Vagina (tissue), 2 donors: ENCODE measurements at places on chromosomes 13 and 19. TPM values are rescaled to one million over a fixed set of nuclear protein-coding genes. Genes with fewer than 3 reads are reported as not detected.

The ZNF208 gene
- total RNA-seq: 5.6 TPM

The MBD3L2 gene
- total RNA-seq: not detected

- H3K27me3 ChIP-seq: no peaks in the 10 kb centered on the region
- H3K4me3 ChIP-seq: no peak overlapping the region
- DNase-seq: no peak
- peaks cover 30% of the 10 kb centered on the region for H3K4me1 ChIP-seq
- no peaks in the 10 kb centered on the region for H3K36me3 ChIP-seq
Measured at GRCh38 chr19:48484931-48485612, 15.9 kb downstream of the CYTH2 start.

The ACTMAP gene
- total RNA-seq: 2.2 TPM

The PIK3R2 gene
- total RNA-seq: 24.8 TPM

DNA sequence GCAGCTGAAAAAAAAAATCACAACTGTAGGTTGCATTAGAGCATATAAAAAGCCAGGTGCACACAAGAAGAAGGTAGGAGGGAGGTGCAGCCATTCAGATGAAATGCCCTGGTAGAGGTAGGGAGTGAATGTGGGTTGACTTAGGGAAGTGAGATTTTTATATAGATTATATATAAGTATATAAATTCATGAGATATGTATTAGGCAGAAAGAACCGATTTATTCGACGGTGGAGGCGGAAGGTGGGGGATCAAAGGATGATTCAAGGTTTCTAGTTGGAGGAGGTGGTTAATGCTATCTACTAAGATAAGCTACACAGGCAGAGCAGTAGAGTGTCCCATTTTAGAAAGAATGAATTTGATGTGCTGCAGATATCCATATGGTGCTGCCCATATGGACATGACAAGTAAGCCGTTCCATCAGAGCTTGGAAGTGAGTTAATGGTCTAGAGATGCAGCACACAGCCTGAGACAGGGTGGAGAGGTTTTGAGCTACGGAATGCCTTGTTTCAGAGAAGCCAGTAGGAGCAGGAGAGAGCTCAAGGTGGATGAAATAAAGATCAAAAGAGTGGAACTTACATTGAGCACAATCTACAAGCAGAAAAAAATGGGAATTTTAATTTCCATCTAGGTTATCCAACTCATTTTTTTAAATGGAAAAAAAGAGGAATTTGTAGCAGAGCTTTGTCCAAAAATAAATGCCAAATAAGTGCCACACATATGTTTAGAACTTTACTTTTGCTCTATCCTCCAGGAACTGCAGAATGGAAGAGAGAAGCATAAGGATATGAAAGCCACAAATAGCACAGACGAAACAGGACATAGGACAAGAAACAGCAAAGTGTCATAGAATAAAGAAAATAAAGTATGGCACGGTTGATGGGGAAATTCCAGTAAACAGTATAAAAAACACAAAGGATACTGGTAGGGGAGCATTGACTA, 177.3 kb downstream of the PCDH9 start:
- H3K27ac ChIP-seq: no peak overlapping the region
- DNase-seq: no peak
- H3K27me3 ChIP-seq: no peaks in the 10 kb centered on the region
- H3K4me3 ChIP-seq: no peak overlapping the region
- H3K36me3 ChIP-seq: no peaks in the 10 kb centered on the region

The CYP4F8 gene
- total RNA-seq: 0.98 TPM

DNA sequence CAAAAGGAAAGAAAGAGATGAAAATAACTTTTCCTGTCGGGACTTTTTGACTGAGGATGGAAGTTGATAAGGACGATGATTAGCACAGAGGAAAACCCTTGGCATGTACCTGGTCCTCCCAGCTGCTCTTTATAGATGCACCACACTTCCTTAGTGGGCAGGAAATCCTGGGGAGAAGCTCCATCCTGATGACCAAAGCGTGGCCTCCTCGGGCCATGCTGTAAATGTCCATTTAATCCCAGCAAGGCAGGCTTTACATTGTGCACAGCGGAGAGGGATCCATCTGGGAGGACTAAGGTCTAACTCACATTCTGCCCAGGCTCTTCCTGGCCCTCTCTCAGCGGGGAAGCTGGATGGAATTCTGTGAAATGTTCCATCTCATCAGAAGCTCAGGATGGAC, 113.5 kb downstream of the COL4A2 start:
- no peak overlapping the region for H3K27ac ChIP-seq
- no peak for DNase-seq
- H3K27me3 ChIP-seq: no peaks in the 10 kb centered on the region
- H3K36me3 ChIP-seq: no peaks in the 10 kb centered on the region

DNA sequence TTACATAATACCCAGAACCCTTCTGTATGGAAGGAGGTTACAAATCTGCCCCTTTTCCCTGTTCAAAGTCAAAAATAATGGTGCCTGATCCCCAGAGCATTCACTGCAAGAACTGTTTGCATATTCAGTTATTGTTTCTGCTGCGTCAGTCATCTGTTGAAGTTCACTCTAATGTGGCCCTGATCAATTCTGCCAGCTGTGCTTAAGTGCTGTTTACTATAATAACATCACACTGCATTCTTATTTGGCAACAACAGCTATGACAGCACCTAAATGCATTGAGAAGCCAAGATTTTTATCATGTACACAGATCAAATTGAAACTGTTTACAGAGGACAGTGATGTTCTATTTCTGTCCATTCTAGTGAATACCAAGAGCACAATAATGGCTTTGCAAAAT, 115.9 kb downstream of the DACH1 start:
- H3K27ac ChIP-seq: no peak overlapping the region
- H3K4me1 ChIP-seq: no peaks in the 10 kb centered on the region
- H3K4me3 ChIP-seq: no peak overlapping the region

GRCh38 chr13:87122551-87122950, 548.6 kb upstream of the SLITRK5 start:
- DNase-seq: no peak
- no peaks in the 10 kb centered on the region for H3K4me1 ChIP-seq
- no peak overlapping the region for H3K27ac ChIP-seq
- H3K36me3 ChIP-seq: no peaks in the 10 kb centered on the region

- H3K27me3 ChIP-seq: no peaks in the 10 kb centered on the region
- H3K4me3 ChIP-seq: no peak overlapping the region
- H3K36me3 ChIP-seq: no peaks in the 10 kb centered on the region
- DNase-seq: no peak
- H3K4me1 ChIP-seq: no peaks in the 10 kb centered on the region
Measured at GRCh38 chr13:26344980-26345379, 91.1 kb downstream of the CDK8 start.

GRCh38 chr13:19181021-19181620, 503 bp downstream of the TUBA3C start:
- H3K4me1 ChIP-seq: no peaks in the 10 kb centered on the region
- DNase-seq: no peak
- H3K4me3 ChIP-seq: no peak overlapping the region
- H3K36me3 ChIP-seq: no peaks in the 10 kb centered on the region

GRCh38 chr13:98451676-98452470, 125.0 kb downstream of the STK24 start:
- H3K4me3 ChIP-seq: no peak overlapping the region
- peaks cover 74% of the 10 kb centered on the region for H3K4me1 ChIP-seq
- no peaks in the 10 kb centered on the region for H3K27me3 ChIP-seq
- H3K36me3 ChIP-seq: no peaks in the 10 kb centered on the region

The BCL2L12 gene
- 14.7 TPM for total RNA-seq

The ZNF814 gene
- 13.3 TPM for total RNA-seq

The TMEM221 gene
- total RNA-seq: 0.49 TPM

- peak overlapping the region; percentile 82 for H3K4me3 ChIP-seq
- H3K36me3 ChIP-seq: no peaks in the 10 kb centered on the region
- H3K4me1 ChIP-seq: peaks cover 17% of the 10 kb centered on the region
Measured at GRCh38 chr19:56314018-56314380, 640 bp downstream of the ZSCAN5A start.

DNA sequence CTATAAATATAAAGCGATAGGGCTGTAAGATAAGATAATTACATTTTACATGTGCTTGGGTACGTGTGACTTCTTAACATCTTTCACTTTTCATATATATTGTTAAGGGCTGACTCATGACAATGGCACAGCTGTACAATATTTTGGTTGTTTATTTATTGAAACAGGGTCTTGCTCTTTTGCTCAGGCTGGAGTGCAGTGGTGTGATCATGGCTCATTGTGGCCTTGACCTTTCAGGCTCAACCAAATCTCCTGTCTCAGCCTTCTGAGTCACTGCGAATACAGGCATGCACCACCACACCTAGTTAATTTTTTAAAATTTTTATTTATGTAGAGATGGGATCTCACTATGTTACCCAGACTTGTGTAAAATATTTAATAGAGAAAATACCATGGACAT, 2532.4 kb upstream of the PCDH20 start:
- no peaks in the 10 kb centered on the region for H3K4me1 ChIP-seq
- no peak for DNase-seq
- H3K36me3 ChIP-seq: no peaks in the 10 kb centered on the region
- no peak overlapping the region for H3K4me3 ChIP-seq

The OR7G1 gene
- total RNA-seq: not detected

DNA sequence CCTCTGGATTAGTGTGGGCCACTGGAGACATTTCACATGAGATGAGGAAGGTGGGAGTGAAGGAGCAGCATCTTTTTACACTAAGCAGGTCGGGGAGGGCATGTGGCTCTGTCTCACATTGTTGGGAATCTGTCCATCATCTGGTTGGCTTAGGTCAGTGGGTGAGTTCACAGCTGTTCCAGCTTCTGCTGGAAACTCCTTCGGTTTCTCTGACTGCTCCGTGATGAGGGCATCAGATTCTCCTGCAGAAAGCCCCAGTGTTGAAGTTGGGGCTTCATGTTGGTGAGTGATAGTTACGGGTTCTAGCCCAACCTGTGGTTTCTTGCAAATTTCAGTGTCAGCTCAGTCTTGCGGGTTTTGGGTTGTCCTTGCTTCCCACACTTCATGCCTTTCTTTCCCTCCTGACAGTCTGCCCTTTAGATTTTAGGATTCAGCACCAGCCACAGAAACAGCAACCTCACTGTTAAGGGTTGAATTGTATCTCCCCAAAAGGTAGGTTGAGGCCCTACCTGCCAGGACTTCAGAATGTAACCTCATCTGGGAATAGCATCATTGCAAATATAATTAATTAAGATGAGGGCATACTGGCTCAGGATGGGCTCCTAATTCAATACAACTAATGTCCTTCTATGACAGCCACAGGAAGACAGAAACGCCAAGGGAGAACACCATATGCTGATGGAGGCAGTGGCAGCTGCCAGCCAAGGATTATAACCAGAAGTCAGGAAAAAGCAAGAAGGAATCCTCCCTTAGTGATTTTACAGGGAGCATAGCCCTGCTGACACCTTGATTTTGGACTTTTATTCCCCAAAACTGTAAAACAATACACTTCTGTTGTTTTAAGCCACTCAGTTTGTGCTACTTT, 7.6 kb upstream of the ALOX5AP start:
- H3K27ac ChIP-seq: no peak overlapping the region
- DNase-seq: no peak
- no peak overlapping the region for H3K4me3 ChIP-seq

- no peak for DNase-seq
- no peak overlapping the region for H3K27ac ChIP-seq
- H3K4me3 ChIP-seq: no peak overlapping the region
- no peaks in the 10 kb centered on the region for H3K36me3 ChIP-seq
- peaks cover 6% of the 10 kb centered on the region for H3K4me1 ChIP-seq
Measured at GRCh38 chr13:94236872-94237271, 242.6 kb downstream of the DCT start.

DNA sequence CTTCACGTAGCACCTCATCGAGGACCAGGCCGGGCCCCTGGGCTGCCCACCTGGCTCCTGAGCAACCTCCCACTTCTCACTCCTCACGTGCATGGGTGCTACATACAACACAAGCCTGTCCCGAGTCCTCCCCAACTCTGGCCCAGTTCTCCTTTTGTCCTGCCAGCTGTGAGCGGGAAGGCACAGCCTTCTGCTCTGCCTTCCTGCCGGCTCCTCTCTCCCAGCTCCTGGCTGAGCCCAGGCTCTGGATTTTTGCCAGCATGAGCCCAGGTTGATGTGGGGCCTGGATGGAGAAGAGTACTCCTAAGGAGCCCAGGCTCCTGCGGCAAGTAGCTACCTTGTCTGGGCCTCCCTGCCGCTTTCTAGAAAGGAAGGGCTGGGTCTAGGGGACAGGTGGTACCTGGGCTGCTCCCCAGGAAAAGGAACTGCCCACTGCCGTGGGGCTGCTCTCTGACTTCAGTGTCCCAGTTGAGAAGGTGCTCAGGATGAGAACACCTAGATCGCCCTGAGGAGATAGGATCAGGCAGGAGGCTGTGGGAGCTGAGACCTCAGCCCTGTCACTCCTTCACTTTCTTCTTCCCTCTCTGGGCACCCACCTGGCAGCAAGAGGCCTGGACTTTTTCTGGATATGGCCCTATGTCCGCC, 23.6 kb downstream of the LYL1 start:
- H3K4me3 ChIP-seq: no peak overlapping the region
- H3K36me3 ChIP-seq: no peaks in the 10 kb centered on the region
- H3K27me3 ChIP-seq: no peaks in the 10 kb centered on the region
- peak overlapping the region; percentile 77 for H3K27ac ChIP-seq
- peaks cover 74% of the 10 kb centered on the region for H3K4me1 ChIP-seq

DNA sequence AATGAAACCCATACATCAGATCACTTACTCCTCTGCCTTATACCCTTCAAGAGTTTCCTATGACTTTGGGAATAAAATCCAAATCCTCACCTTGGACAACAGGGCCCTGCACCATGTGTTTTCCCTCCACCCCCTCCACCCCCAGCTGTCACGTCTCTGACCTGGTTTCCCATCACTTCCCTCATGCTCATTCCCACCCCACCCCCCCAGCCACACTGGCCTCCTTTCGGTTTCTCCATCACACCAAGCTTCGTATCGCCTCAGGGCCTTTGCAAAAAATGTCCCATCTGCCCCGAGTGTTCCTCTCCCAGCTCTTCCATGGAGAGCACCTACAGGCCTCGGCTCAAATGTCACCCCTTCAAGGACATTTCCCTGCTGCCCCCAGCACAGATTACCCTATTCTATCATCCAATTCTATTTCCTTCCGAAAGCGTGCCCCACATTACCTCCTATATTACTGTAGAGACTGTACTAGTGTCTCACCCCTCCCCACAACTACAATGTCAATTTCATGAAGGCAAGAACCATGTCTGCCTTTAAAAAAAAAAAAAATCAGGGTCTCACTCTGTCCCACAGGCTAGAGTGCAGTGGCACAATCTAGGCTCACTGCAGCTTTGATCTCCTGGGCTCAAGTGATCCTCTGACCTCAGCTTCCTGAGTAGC, 16.8 kb upstream of the FFAR2 start:
- no peak overlapping the region for H3K27ac ChIP-seq
- DNase-seq: no peak
- H3K36me3 ChIP-seq: no peaks in the 10 kb centered on the region
- H3K27me3 ChIP-seq: no peaks in the 10 kb centered on the region

GRCh38 chr19:52670046-52670445, 31.9 kb upstream of the ZNF83 start:
- no peak overlapping the region for H3K27ac ChIP-seq
- H3K4me3 ChIP-seq: no peak overlapping the region
- DNase-seq: no peak
- no peaks in the 10 kb centered on the region for H3K36me3 ChIP-seq

DNA sequence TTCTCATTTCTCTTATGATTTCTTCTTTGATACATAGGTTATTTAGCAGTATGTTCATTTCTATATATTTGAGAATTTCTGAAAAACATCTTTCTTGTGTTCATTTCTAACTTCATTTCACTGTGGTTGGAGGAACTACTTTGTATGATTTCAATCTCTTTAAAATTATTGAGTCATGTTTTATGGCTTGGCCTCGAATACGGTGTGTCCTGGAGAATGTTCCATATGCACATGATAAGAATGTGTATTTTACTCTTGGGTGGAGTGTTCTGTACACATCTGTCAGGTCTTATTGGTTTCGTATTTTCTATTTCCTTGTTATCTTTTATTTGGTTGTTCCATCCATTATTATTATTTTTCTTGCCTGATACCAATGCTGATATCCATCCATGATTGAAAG, 22.9 kb downstream of the DNM2 start:
- peaks cover 44% of the 10 kb centered on the region for H3K4me1 ChIP-seq
- no peak overlapping the region for H3K4me3 ChIP-seq
- H3K27me3 ChIP-seq: no peaks in the 10 kb centered on the region
- H3K36me3 ChIP-seq: no peaks in the 10 kb centered on the region
- DNase-seq: no peak
